T-helper 22 cell (primary cell): ENCODE measurements at places on chromosomes 16 and 17.

DNA sequence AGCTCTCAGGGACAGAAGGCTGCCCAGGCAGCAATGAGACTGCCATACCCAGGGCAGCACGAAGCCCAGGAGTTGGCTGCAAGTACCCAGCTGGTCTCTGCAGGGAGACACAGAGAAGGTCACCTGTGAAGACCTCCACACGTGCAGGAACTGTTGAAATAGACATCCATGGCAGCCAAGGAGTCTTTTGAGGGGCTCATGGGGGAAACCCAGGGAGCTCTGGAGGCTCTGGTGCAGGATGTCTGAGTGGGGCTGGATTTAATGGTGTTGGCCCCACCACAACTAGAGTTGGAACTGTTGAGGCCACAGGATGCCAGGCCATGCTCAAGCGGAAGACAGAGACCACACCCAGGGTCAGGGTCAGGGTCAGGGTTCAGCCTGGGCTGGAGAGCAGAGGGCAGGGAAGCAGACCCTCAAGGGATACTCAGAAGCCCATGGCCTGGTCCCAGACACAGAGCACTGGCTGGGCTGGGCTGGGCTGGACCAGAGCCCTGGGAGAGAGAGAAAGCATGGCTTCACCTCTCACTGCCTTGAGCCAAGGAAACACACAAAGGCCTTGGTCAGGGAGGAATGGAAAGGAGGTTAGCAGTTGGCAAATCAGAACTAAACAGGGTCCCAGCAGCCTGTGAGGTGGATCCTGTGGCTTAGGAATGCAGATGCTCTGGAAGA is 21.4 kb downstream of the PITPNM3 start:
- DNase-seq, result no peak

DNA sequence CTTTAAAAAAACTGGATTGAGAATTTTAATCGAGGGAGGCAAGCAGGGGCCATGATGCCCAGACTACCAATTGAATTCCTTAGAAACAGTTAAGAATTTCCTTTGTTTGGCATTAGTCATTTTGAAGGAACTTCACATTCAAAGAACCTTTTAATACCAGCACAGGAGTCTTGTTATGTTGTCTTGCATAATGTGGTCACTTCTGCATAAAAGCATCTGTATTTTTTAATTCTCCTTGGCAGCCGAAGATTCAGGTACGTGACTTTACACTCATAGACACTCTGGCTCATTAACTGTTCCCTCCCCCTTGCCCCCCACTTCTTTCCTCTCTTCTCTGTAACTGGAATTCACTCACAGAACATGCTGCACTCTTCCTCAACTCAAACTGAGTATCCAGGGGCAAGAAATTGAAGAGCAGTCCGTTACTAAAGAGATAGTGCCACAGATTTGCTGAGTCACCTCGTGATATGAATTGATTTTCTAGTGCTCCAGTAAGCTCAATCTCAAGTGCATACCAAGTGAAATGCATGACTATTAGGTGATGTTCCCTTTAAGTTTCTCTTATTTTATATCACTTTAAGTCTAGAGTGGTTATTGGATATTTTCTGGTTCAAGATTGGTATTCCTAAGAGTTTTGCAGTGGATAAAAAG is 572.2 kb upstream of the SOX9 start:
- no peak for DNase-seq

GRCh38 chr17:67434061-67434525 is 57.0 kb downstream of the PITPNC1 start:
- DNase-seq, result peak; percentile 59

DNA sequence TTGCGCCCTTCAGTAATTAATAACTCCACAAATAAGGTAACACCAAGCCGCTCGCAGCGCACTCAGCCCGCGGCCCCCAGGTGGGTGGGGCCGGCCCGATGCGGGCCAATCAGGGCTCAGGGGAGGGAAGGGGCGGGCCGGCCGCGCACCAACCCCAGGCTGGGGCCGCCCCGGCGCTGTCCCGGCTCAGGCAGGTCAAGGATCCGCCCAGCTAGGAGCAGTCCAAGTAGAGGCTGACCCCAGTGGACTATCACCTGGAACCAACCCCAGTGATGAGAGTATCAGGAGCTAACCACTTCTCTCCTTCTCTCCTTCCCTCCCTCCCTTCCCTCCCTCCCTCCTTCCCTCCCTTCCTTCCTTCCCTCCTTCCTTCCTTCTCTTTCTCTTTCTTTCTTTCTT is 110.8 kb downstream of the C16orf78 start:
- DNase-seq, result no peak

GRCh38 chr17:3535253-3535995 is 22.2 kb downstream of the TRPV3 start:
- DNase-seq, result no peak

GRCh38 chr16:84194018-84194417 is 3.1 kb downstream of the ADAD2 start:
- no peak for DNase-seq
